GM23338 (cell line): ENCODE measurements at places on chromosomes 2 and 18.

DNA sequence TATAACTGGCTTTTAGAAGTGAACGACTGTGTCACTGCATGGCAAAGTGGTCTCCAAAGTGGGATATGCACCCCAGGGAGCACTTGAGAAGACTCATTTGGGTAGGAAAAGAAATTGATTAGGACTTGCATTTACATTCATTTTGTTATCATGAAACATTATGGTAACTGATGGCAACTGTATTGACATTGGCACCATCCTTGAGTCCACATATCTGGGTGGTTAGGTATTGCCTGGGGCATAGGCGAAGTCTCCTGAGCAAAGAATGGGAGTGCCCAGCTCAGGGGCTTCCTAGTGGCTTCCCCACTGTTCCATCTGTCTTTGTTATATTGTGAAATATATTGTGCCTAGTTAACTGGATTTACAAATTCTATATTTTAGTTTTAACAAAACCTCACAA, 29.2 kb downstream of the SPATS2L start:
- no peak for DNase-seq

GRCh38 chr18:80159713-80160636, 50.9 kb downstream of the ADNP2 start:
- DNase-seq: peak; percentile 81

DNA sequence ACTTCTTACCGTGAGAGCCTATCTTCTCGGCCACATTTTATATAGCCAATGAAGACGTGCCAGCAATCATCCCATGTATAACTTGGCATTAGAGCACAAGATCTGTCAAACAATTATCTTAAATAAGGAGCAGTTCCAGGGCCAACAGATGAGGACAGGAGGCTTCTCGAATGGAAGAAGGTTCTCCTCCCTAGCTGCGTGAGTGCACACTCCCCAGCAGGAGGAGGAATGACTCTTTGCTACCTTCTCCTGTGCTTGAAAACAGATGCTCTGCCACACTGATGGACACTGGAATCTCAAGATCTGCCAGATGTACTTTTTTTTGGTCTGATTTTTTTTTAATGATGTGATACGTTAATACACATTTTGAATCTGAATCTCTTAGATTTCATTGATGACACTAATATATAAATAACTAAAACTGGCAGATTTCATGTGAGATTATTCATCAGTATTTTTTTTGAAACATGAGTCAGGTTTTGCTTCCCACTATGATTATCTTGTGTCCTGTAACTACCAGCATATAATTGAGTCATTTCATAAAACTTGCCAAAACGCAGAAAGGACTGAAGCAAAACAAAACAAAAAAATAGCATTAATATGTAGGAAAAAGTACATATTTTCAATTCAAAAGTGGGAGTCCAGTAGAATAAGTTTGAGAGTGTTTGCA, 626 bp upstream of the VIT start:
- peak; percentile 29 for DNase-seq

DNA sequence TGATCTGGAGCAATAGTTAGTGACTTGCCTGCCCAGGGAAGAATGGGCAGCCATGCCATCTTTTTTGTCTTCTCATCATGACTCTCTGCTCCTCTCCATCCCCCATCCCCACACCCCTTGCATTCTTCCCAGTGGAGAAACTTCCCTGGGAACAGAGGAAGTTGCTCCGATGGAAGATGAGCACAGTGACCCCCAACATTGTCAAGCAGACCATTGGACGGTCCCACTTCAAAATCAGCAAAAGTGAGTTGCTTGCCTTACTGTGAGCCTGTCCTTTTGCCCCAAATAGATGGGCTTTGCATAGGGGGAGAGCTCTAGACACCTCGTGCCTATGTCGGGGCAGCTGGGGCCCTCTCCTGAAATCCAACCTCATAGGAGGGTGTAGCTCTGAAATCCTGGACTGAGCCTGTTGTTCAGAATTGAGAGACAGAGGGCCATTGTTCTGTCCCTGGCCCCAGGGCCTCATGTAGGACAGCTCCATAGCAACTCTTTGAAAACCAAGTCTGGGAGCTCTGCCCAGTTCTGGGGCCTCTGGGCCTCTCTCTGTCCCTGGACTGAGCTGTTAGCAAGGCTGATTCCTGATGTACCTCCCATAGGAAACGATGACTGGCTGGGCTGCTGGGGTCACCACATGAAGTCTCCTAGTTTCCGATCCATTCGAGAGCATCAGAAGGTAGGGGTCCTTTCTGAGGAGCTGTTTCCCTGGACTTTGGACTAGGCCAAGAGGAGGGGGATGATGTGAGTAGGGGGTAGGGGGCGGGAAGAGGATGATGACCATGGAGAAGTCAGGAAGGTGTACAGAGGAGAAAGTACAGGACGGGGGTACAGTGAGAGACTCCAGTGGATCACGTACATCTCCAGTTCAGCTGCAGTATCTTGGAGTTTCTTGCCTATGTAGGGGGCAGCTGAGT, 35.2 kb downstream of the TTLL4 start:
- no peak for DNase-seq

GRCh38 chr2:65622499-65622898, 190.1 kb upstream of the SPRED2 start:
- no peak for DNase-seq

DNA sequence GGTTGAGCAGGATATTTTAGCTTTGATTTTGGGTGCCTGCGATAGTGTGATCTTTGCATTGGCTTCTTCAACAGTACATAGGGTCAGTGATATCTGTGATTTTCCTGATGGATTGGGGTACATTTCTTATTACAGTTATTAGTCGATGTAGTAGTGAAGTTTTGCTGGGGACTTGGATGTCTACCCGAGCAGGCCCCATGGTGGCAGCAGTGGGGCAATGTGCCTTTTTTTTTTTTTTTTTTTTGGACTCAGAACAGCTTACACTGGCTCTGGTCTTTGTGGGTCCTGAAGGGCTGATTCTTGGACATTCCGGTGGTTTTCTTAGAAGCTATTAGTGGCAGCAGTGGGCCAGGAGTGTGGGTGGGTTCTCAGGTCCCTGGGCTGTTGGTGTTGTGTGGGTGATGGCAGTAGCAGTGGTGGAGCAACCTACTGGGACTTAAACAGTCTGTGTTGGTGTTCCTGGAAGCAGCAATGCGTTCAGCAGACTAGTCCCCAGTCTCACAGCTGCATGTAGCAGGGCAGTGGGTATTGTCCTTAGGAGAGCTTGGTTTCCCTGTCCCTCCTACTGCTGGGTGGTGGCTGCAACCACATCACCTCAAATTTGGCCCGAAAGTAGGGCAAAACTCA, 53.7 kb upstream of the SLC4A10 start:
- peak; percentile 39 for DNase-seq

DNA sequence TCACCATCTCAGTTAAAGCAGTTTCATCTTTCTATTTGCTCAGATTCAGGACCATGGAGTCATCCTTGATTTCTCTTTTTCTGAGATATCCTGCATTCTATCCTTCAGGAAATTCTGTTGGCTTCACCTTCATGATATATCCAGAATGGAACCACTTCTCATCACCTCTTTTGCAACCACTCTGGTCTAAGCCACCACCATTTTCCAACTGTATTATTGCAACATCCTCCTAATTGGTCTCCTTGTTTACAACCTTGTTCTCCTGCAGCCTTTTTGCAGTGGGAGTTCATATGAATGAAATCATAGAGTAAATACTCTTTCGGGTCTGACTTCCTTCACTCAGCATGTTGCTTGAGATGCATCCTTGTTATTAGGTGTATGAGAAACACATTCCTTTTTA, 3.4 kb upstream of the EFEMP1 start:
- no peak for DNase-seq
